ENCODE measurements at places on chromosomes 7 and 10.
A peak's percentile ranks its signal among the peaks of the same experiment; 100 is the strongest.

DNA sequence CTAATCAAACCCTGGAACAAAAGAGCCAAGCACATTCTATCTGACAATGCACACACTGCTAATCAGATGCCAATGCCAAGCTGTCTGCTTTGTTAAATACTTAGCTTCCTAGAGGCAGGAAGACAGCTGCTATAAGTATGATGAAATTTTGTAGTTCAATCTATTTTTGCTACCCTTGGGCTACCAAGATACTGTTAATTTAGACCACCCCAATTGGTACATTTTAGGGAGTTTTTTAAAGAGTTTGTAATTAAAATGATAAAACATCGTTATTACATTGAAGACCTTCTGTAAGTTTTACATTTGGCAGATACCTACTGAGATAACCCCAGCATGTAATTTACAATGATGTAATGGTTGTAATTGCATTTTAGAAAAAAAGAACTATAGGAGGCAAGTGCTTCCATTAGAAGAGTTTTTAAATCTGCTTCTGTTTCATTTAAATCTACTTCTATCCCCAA is 268.5 kb downstream of the ADK start:
- DNase-seq = no peak

- DNase-seq = no peak
These were observed 3.5 kb downstream of the DGKB start for GRCh38 chr7:14899030-14899429.

- DNase-seq = no peak
These were observed 21.4 kb downstream of the CREB5 start for GRCh38 chr7:28433699-28434219.

GRCh38 chr10:72331575-72332422 is 22.9 kb downstream of the DNAJB12 start:
- DNase-seq = peak; percentile 64

GRCh38 chr10:94423627-94424026 is 21.3 kb downstream of the TBC1D12 start:
- no peak for DNase-seq

DNA sequence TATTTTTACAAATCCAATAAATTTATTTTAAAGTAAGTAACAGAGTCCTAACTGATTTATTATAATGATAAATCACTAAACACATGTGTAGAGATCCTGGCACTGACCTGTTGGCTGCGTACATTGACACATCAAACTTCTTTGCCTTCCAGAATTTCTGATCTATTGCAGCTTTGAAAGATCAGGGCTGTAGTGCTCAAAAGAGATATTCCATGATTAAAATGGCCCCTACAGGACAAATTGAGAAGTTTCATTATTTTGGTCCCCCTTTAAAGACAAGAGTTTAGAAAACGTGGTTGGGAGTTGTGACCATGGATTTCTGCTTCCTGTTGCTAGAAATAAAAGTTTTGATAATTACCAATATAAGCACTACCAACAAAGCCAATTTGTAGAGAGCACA is 87.7 kb upstream of the PDK4 start:
- DNase-seq = no peak

GRCh38 chr10:88831709-88832108 is 19.9 kb downstream of the ANKRD22 start:
- no peak for DNase-seq

DNA sequence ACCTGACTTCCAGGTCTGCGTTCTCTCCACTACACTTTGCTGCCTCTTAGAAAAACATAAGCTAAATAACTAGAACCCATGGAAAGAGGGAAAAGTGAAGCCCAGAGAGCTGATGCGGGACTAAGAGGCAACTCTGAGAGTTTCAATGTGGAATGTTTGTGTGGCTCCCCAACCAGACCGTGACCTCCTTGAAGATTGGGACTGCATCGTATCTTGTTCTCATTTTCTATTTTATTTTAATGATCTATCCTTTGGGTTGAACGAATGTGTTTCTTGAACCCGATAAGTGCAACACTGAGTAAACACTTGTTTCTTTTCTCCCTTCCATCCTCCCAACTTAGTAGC is 77.4 kb downstream of the TPST1 start:
- no peak for DNase-seq
